ENCODE measurements at places on chromosomes 2 and 18.

- no peak for DNase-seq
- no peak overlapping the region for H3K4me3 ChIP-seq
- H3K27ac ChIP-seq: no peak overlapping the region
- H3K4me1 ChIP-seq: no peaks in the 10 kb centered on the region
- H3K36me3 ChIP-seq: no peaks in the 10 kb centered on the region
- no peaks in the 10 kb centered on the region for H3K27me3 ChIP-seq
Observed at GRCh38 chr2:54194761-54195750, 61.0 kb downstream of the TSPYL6 start.

GRCh38 chr18:59665057-59666006 lies 31.9 kb downstream of the CCBE1 start:
- H3K36me3 ChIP-seq: no peaks in the 10 kb centered on the region
- DNase-seq: no peak
- no peaks in the 10 kb centered on the region for H3K27me3 ChIP-seq
- H3K4me3 ChIP-seq: no peak overlapping the region

GRCh38 chr2:96528700-96529375 lies 7.7 kb upstream of the ARID5A start:
- no peaks in the 10 kb centered on the region for H3K27me3 ChIP-seq
- H3K36me3 ChIP-seq: no peaks in the 10 kb centered on the region
- DNase-seq: no peak
- peak overlapping the region; percentile 11 for H3K27ac ChIP-seq
- no peak overlapping the region for H3K4me3 ChIP-seq

DNA sequence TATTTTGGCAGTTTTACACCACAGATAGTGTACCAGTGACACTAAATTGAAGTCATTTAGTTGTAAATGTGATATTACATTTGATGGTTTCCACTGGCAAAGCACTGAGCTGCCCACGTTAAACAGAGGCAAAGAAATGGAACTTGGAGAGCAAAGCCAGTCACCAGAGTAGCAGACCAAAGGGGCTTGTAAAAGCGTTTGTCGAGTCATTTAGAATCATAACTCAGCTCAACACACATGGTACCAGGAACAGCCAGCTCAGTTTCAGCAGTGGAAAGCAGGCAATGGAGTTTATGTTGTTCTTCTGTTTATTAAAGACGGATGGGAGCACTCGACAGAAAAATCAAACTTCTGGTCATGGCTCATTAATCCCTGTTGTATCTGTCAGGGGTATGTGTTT lies 91.2 kb downstream of the POU3F3 start:
- no peaks in the 10 kb centered on the region for H3K4me1 ChIP-seq
- no peaks in the 10 kb centered on the region for H3K36me3 ChIP-seq
- DNase-seq: no peak
- no peak overlapping the region for H3K4me3 ChIP-seq
- no peak overlapping the region for H3K27ac ChIP-seq
